Activated naive CD4-positive, alpha-beta T cell treated with anti-CD3 and anti-CD28 coated beads, Interleukin-2, amount 10 ng/mL, durations not matched to agents 7 days and 5 days (primary cell): ENCODE measurements at places on chromosomes 12 and 14.

DNA sequence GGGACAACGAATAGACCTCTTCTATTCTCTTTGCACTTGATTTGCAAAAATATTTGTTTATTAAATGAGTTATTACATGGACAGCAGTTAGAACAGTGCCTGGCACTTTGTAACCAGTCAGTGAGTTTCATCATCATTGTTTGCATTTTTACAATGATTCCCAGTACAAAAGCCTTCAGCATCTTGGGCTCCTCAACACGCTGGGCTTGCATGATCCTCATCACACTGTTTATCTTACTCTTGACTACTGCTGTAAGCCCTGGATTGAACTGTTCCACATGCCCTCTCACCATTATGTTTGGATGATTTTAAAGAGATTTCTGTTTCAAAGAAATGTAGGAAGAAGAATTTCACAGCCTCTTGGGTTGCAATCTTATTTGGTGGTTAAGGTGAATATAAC is 204.3 kb downstream of the PELI2 start:
- no peak for DNase-seq

DNA sequence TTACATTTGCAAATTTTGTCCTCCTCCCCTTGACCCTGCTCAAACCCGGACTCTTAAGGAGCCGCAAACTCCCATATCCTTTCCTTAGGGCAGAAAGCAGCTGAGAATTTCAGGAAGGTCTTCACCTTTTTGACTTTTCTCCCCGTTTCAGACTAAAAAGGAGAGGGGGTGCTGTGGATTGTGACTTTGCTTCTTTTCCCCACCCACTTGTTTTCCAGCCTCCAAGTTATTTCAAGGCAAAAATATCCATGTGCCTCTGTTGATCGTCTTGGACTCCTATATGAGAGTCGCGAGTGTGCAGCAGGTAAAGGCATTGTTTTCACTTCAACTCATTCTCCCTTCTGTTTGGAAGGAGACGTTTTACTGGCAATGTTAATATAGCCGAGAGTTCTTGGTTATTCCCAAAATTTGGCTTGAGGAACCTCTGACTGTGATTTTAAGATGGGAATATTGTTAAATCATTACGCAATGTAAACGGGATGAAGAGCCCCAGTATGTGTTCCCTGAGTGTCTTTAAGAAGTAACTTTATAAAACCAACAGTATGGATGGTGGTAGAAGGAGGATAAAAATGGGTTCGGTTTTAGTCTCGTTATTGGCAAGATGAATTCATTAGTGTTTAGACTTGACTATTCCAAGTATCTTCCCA is 663 bp downstream of the LRRK2 start:
- DNase-seq = no peak

DNA sequence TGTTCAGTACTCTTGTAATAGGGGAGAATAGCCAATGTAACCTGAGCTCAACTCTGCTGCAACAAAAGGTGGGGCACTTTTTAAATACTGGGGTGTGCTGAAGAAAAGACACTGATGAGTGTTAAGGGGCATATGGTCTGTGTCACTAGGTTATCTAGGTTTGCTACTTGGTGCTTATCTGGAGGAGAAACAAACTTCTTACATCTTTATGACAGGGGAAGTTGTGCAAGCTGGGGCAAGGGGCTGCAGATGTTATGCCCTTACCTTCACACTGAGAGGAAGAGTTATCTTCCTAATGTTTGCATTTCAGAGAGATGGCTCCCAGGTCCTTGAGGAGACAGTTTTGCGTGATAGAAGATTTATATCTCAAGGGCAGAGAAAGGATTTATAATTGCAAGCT is 90.9 kb upstream of the PKP2 start:
- no peak for DNase-seq

- DNase-seq = no peak
Measured at GRCh38 chr12:67358781-67359338, 89.7 kb downstream of the CAND1 start.

GRCh38 chr14:61609884-61610283 is 85.4 kb upstream of the HIF1A start:
- DNase-seq = no peak

- DNase-seq = no peak
Measured at GRCh38 chr14:33420051-33420627, 481.5 kb downstream of the NPAS3 start.

GRCh38 chr14:34851395-34851794 is 23.8 kb downstream of the BAZ1A start:
- no peak for DNase-seq

DNA sequence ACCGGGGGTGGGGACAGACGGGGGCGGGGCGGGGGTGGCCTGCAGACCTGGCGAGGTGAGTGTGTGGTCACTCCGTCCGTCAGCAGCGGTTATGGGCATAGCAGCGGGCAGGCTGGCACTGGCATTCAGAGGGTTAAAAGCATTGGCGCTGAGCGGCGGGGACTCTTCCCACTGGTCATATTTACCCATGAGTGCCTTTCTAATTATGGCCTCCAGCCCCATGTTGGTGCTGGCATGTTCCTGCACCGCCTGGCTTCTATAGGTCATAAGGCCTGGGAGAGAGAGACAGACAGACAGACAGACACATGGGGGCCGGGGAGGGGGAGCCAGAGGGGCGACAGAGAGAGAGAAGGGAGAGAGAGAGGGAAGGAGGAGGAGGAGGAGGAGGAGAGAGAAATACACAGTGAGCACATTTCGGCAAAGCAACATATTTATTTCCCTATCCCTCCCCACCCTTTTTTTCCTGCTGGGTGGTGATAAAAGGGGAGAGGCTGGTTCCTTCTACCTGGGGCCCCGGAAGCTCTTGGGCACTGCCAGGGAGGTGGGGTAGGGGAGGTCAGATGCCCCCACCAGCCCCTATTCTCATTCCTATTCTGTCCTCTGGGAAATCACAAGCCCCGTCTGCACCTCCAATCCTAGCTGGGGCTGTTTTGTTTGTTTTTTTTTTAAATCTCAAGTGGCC is 32.6 kb downstream of the RFLNA start:
- DNase-seq = no peak

DNA sequence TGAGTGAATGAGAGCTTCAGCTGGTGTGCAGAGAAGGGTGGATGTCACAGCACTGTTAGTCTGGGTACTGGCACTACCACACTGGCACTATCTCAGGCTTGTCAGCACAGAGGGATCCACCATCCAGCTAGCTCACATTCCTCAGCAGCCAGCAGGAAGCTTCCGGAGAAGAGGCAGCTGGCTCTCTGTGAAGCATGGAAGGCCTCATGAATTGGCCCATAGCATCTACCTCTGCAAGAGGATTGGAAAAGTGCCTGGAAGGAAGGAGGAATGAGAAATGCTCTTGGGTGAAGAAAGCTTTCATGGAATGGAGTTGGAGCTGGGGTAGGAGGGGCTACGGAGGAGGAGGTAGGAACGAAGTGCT is 9.9 kb downstream of the KRT83 start:
- peak; percentile 10 for DNase-seq

- no peak for DNase-seq
Measured at GRCh38 chr12:53474819-53475218, 22.9 kb downstream of the PCBP2 start.

DNA sequence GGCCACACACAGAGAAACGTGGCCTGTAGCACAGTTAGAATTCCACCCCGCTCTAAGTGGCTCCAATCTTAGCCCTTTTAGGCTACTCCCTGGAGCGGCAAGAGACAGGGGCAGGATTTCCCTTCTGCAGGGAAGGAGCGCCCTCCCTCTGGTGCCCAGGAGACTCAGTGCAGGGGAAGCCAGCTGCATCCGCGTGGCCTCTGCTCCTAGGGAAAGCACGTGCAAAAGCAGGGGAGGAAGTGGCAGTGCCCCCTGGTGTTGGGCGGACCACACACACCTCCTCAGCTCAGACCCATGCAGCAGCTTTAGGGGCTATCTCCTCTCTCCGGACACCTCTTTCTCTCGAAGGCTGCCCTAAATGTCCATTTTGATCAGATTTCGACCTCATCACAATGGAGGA is 50.0 kb downstream of the SPRING1 start:
- peak; percentile 50 for DNase-seq

DNA sequence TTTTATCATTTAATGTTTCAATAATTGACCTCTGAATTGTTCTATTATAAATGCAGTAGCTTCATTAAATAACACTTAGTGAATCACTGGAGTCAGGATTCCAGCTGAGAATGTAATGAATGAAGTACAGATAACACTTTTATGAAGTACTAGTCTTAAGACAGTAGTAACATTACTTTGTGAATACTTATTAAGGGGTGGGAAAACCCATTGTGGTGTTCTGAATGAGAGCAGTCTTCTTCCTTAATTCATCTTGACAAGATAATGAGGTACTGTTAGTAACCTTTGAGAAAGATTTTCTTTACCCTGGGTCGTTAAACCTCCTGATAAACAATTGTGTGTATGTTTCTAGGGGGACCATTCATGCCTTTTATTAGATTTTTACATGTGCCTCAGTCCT is 12.7 kb downstream of the NUP107 start:
- DNase-seq = no peak

GRCh38 chr12:52865090-52865944 is 16.5 kb upstream of the KRT78 start:
- DNase-seq = peak; percentile 40

DNA sequence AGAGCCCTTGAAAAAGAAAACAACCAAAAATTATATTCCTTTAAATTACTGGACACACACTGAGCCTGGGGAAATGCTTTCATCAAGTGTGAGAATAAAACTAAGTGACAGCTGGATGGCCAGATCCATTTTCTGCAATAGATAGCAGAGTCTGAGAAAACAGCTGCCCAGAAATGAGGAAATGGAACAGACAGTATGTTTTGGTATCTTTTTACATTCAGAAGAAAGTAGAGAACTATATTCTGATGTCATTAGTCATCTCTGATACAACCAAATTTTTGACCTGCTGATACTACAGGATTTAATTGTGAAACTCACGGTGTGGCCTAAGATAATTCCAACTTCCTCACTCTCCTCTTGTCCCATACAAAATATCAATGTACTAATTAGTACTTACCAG is 78.2 kb downstream of the HMGA2 start:
- no peak for DNase-seq

DNA sequence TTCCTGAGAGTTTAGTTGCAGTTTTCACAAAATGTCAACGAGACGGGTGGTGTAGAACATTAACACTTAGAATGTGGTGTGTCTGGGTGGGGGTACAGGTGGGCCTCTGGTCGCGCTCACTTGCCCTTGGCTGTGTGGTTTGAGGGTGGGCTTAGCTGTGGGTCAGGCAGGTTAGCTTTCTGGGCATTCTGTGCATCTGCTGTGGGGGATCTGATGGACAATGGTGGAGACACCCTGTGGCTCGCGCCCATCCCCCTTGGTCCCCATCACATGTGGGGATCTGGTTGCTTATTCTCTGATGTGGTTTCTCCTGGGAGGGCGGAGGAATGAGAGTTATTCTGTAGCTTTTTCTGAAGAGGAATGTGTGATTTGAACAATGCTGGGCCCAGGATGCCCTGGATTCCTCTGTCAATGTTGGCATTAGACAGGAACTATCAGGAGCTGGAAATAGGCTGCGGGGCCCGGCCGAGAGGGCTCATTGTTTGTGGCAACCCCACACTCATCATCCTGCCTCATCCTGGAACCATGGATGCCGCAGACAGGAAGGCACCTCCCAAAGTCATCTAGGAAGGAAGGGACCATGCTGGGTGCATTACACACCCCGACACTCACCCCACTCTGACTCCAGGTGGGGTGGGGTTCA is 101.6 kb downstream of the TSPAN9 start:
- DNase-seq = no peak

GRCh38 chr14:106459971-106460730 is 933.8 kb downstream of the TMEM121 start:
- peak; percentile 73 for DNase-seq

DNA sequence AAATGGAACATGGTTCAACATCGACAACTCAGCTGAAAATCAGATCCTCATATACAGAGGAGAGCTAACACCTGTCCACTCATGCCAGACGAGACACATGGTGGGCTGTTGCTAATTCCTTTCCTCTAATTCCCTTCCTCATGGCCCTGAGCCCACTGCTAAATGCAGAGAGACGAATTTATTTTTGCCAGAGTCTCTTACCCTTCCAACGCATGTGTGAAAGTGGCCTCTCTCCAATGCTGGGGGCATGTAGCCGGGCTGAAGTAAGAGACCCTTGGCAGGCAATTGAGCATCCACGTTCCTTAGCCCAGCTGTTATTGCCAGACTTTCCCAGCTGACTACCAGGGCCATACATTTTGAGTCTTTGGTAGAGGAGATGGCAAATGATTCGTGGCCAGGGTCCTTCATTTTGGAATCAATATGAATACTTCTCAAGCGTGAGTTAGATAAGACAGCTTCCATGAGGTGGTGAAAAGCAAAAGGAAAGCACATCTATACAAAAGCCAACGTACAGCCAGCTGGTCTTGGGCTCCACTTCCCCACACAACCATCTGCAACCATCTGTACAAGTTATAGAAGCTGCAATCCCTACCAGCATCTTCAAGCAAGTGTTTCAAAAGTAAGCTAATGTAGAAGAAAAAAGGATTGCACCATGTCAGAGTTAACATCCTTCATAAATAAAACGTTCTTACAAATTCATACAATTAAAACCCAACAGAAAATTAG is 28.6 kb downstream of the CORO1C start:
- DNase-seq = no peak

- no peak for DNase-seq
Measured at GRCh38 chr14:72576258-72576657, 317.6 kb downstream of the DPF3 start.

DNA sequence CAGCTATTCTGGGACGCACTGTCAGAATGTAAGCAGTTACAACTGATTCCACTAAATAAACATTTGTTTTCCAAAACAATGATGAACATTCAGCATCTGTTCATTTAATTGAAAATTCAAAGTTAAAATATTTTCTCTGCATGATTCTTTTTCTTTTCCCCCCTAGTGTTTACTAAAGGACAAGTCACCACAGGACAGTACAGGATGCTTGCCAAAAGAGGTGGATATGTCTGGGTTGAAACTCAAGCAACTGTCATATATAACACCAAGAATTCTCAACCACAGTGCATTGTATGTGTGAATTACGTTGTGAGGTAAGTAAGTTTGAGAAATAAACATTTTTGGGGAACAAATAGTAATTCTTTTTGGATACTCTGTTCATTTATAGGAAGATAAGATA is 28.2 kb upstream of the SNAPC1 start:
- no peak for DNase-seq

DNA sequence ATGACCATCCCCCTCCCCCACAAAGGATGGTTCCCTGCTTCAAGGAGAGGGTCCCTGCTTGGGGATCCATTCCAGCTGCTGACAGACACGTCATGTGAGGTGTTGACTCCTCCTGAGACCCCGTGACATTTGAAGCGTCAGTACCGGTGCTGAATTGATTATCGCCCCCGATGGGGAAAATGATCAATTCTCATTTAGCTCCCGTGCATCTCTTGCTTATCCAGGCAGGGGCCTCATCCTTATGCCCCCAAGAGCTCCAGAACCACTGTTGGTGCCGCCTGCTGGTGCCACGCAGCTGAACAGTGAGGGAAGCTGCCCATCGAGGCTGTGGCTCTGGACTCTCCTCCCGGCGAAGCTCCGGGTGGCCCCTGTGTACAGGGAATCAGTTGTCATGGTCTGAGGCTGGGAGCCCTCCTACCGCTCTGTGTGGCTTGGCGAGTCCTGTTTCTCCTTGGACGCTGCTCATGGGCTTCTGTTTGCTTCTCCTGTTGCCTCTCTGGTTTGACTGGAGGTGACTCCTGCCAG is 4.6 kb downstream of the KIF26A start:
- peak; percentile 16 for DNase-seq
